ENCODE measurements at places on chromosomes 6 and 20. TPM values are rescaled to one million over a fixed set of nuclear protein-coding genes. Genes with fewer than 3 reads are reported as not detected.
A peak's percentile ranks its signal among the peaks of the same experiment; 100 is the strongest.

- no peak for DNase-seq
Observed at GRCh38 chr6:98487612-98488011, 346.8 kb upstream of the POU3F2 start.

DNA sequence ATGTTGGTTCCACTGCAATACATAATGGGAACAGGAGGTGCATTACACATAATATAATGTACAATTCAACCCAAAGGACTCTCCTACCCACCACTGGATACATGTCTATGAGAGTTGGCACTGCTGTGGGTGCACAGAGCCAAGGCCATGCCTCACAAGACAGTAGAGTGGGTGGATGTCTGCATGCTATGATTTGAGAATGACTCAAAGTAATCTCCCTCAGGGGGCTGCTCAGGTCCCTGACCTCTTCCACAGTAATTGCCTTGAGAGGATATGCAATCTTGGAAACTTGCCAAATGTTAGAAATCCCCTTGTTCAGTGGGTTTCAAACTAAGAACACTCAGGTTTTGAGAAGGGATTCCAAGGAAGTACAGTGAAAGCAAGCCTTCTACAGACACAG is 79.0 kb downstream of the ANKEF1 start:
- peak; percentile 89 for DNase-seq

The HEY2 gene
- total RNA-seq, result not detected

DNA sequence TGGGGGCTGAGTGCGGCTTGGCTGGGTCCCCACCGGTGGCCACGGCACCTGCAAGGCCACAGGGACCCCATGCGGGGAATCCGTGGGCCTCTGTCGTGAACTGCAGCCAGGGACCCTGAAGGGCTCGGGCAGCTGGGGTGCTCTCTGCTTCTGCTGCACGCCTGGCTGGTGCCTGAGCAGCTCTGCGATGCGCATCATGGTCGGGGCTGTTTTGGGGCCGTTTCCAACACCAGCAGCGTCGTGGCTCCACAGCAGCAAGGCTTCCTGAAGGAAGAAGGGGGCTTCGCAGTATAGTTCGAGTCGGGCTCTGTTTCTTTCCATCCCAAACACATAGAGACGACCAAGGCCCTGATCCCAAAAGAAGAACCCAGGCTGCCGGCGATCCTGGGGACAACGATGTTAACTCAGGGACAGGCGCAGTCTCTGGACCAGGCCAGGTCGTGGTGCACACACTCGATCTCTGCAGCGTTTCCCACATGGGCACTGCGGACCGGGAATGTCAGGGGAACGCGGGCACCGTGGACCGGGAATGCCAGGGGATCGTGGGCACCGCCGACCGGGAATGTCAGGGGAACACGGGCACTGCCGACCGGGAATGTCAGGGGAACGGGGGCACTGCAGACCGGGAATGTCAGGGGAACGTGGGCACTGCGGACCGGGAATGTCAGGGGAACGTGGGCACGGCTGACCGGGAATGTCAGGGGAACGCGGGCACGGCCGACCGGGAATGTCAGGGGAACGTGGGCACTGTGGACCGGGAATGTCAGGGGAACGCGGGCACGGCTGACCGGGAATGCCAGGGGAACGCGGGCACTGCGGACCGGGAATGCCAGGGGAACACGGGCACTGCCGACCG is 36.8 kb upstream of the BHLHE23 start:
- no peak for DNase-seq

The AKAP12 gene
- total RNA-seq, result 5.7 TPM

The STMND1 gene
- not detected for total RNA-seq

- peak; percentile 73 for DNase-seq
Observed at GRCh38 chr6:134464690-134465411, 146.9 kb upstream of the SGK1 start.

DNA sequence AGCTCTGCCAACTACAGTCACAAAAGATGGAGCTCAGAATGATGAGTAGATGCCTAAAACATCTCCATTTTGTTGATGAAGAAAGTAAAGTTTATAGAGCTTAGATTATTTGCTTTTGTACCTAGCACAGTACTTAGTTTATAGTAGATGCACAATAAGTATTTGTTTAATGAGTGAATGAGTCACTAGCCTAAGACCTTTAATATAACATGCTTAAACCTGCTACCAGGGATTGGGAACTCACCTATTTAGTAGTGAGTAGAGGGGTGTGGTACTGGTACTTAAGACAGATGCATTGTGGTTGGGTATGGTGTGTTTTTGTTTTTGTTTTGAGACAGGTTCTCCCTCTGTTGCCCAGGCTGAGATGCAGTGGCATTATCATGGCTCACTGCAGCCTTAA is 35.8 kb downstream of the TRIM38 start:
- DNase-seq, result no peak

The MYCT1 gene
- not detected for total RNA-seq

DNA sequence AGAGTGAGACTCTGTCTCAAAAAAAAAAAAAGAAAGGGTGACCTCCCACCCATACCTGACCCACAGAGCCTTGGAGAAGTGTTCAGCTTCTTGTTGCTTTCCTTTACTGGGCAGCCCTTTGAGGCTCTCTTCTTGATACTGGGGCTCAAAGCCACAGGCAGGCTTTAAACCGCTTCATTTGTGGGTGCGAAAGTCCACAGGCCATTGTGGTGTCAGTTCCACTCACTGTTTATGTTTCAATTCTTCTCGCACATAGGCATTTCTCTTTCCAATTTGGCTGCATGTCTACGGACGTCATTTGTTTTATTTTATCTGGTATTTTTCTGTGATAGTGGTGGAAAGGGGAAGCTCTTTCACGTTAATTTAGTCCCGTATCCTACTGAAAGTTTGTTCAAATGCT is 34.6 kb downstream of the PPARD start:
- no peak for DNase-seq

The MYH7B gene
- not detected for total RNA-seq

GRCh38 chr6:147310521-147310920 is 106.3 kb downstream of the STXBP5 start:
- DNase-seq, result no peak

DNA sequence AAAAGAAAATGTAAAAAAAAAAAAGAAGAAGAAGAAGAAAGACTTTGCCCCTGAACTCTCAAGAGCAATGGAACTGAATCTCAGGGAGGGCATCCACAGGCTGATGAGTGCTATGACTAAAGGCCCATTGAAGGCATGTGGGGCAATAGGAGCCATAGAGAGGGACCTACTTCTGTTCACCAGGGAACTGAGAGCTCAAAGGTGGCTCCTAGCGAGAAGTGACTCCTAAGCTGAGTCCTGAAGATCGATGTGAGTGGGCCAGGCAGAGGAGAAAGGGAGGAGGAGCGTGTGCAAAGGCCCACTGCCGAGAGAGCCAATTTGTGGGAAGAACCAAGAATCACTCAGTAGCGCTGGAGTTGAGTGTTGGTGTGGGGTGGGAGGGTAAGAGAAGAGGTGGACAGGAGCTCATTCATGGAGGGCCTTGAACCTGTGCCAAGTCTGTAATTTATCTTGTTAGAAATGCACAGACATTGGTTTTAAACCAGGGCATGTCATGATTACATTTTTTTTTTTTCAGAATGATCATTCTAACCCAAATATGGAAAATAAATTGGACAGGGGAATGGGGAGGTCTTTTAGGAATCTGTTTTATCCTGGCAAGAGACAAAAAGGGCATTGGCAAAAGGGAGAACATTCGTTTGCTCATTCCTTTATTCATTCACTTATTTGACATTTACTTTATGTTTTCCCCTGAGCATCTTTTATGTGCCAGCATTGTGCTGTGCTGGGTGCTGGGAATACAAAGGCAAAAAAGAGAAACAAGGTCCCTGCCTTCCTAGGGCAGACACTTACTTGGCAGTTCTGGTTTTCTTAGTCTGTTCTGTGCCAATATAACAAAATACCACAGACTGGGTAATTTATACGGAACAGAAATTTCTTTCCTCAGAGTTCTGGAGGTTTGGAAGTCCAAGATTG is 67.4 kb upstream of the DSP start:
- no peak for DNase-seq

The CCNC gene
- 129 TPM for total RNA-seq

DNA sequence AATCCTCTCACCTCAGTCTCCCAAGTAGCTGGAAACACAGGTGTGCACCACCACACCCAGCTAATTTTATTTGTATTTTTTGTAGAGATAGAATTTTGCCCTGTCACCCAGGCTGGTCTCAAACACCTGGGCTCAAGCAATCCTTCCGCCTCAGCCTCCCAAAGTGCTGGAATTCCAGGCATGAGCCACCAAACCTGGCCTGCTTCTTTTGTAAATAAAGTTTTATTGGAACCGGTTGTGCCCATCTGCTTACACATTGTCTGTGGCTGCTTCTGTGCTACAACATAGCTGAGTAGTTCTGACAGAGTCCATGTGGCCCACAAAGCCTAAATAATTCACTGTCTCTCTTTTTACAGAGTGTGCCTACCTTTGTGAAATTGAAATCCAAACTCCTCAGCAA is 109.7 kb upstream of the NRSN1 start:
- no peak for DNase-seq

DNA sequence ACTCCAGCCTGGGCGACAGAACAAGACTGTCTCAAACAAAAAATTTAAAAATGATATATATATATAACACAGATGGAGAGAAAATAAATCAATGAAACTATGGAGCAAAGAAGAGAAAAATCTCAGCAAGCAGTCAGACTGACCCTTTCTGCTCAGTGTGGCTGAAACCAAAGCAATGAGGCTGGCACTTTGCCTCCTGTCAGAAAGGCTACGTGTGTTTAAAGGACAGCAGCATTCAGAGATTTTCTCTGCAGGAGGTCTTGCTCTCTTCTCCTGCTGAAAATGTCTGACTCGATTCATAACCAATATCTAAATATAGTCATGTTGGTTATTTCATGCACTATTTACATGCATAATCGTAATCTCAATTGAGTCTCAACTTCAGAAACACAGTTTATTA is 527.0 kb upstream of the JARID2 start:
- DNase-seq, result no peak

The KCNK16 gene
- not detected for total RNA-seq

The MAP3K4 gene
- total RNA-seq, result 13.5 TPM

- no peak for DNase-seq
Observed at GRCh38 chr20:17438436-17439039, 92.6 kb downstream of the BFSP1 start.

The EYA2 gene
- total RNA-seq, result 27.0 TPM

DNA sequence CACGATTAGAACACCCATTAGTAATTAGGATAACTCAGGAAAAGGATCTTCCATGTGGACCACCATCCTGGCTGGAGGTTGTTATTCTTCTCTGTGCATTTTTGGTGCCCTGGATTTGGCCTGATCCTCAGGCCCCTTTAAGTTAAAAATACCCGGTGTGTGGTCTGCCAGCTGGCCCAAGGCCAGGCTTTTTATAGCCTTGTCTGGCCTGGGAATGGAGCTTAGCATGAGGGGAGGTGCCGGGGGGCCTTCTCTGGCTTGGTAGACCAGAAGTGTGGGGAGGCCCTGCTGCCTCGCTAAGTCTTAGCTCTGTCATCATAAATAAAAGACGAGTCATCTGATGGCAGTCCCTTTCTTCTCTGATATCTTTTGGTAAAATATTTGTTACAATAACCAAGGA is 71.4 kb downstream of the ARID1B start:
- DNase-seq, result peak; percentile 21

- DNase-seq, result no peak
Observed at GRCh38 chr6:26321005-26321404, 44.0 kb upstream of the BTN3A2 start.

DNA sequence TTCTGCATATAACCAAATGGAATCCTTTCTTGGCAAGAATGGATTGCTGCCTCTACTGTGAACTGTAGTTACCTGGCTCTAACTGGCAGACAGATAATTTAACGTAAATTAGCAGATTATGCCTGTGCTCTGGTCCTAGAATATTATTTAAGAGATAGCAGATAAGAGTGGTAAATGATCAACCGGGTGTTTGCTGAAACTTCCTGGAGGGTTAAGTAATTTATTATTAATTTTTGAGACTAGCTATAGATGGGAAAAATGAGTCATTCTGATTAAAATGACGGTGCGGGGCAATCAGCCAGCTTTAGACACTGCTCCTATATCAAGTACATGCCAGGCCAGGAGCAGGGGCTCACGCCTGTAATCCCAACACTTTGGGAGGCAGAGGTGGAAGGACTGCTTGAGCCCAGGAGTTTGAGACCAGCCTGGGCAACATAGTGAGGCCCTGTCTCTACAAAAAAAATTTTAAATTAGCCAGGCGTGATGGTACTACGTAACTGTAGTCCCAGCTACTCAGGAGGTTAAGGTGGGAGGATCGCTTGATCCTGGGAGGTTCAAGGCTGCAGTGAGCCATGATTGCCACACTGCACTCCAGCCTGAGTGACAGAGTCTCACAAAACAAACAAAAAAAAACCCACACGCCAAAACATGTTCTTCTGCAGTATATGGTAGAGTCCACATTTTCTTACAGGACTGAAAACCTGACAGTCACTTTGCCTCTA is 22.6 kb downstream of the B4GALT5 start:
- peak; percentile 66 for DNase-seq

GRCh38 chr6:39698789-39699188 is 26.4 kb downstream of the KIF6 start:
- no peak for DNase-seq

DNA sequence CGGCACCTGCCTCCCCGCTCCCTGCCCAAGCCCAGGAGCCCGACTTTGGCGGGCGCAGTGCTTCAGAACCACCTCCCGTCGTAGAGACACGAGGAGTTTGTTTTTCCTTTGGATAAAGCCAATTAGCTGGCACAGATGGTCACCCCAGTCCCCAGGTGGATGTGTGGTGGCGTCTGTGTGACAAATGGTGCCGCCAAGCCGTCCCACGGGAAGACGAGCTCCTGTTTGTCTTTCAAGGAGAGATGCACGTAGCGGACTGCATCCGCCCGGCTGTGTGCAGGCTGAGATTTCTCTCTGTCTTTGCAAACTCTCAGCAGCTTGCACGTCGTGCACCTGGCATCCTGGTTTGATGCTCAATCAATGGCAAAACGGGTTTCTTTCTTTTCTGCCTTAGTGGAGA is 16.1 kb upstream of the MRGBP start:
- DNase-seq, result no peak

DNA sequence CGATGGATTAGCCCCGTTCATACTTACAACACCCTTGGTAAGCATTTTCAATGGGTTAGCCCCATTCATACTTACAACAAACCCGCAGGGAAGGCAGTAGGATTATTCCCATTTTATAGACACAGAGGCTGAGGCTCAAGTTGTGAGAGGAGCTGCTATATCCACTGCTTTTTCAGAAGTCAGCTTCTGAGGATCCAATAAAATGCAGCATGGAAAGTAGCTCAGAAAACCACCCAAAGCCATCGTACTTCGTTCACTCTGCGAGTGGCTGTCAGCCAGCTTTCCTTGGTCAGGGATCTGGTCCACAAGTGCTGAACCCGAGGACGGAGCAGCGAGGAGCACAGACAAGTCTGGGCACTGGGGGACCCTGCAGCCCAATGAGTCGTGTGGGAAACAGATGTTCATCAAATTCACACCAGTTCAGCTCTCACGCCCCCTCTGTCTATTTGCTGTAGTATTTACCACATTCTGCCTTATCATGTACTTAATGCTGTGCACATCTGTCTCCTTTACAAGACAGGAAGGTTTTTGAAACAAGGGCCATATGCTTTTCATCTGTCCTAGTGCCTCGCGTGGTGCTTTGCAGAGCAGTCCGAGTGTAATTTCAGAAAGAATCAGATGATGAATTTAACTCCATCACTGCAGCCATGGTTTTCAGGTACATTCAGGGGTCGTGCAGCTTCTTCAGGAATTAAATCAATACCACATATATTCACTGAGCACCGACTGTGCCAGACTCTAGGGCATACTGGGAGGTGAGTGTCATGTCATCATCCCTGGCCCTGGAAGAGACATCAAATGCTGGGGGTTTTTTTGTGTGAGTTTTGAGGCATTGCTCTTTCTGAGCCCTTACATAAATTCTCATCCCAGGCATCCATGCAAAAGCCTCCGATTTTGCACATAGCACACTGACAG is 256.9 kb downstream of the CDH26 start:
- DNase-seq, result no peak
